Panc1 (cell line): ENCODE measurements at places on chromosomes 5 and 9.

DNA sequence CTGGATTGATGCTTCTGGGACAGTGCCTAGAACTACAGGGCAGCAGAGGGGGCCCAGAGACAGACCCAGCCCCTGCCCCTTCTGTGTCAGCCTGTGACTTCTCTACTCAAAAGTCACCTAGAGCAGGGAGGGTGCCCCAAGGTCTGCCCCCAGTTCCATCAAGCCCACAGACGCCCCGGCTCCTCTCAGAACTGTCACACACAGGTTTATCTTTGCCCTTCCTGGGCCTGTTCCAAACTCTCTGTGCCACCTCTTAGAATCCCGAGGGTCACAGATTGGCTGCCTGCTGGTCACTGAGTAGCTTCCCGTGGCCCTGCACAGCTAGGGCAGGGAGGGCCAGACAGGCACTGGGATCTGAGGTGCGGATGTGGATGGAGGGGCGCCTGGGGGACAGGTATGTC lies 1.7 kb downstream of the RGS14 start:
- no peak for DNase-seq

- DNase-seq = no peak
Measured at GRCh38 chr9:133256686-133257091, 18.3 kb downstream of the ABO start.

- peak; percentile 7 for DNase-seq
Measured at GRCh38 chr5:179986328-179986727, 78.6 kb upstream of the TBC1D9B start.

- no peak for DNase-seq
Measured at GRCh38 chr5:124669956-124670721, 76.3 kb downstream of the ZNF608 start.

DNA sequence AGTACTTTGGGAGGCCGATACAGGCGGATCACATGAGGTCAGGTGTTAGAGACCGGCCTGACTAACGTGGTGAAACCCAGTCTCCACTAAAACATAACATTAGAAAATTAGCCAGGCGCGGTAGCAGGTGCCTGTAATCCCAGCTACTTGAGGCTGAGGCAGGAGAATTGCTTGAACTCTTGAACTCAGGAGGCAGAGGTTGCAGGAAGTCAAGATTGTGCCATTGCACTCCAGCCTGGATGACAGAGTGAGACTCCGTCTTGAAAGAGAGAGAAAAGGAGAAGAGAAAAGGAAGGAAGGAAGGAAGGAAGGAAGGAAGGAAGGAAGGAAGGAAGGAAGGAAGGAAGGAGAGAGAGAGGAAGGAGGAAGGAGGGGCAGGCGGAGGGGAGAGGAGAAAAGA lies 45.1 kb downstream of the MYO10 start:
- DNase-seq = no peak

DNA sequence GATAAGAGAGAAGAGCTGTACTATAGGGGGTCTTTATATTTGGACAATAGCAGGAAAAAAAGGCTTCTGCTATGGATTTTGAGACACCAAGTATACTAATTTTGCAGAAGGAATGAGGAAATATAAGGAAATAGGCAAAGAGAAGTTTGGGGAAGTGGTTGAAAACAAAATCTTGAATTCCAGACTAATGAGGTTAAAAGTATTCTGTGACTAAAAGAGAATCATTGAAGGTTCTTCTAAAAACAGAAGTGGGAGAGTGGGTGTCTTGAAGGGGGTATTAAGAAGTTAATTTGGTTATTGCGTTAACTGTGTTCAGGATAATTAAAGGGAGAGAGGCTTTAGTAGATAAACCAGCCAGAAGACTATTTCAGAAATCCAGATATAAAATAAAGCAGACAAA lies 148.7 kb downstream of the RFK start:
- DNase-seq = no peak
